M059J (cell line): ENCODE measurements at places on chromosomes 5 and 9.

GRCh38 chr5:14261235-14261634 is 118.1 kb downstream of the TRIO start:
- no peak for DNase-seq

DNA sequence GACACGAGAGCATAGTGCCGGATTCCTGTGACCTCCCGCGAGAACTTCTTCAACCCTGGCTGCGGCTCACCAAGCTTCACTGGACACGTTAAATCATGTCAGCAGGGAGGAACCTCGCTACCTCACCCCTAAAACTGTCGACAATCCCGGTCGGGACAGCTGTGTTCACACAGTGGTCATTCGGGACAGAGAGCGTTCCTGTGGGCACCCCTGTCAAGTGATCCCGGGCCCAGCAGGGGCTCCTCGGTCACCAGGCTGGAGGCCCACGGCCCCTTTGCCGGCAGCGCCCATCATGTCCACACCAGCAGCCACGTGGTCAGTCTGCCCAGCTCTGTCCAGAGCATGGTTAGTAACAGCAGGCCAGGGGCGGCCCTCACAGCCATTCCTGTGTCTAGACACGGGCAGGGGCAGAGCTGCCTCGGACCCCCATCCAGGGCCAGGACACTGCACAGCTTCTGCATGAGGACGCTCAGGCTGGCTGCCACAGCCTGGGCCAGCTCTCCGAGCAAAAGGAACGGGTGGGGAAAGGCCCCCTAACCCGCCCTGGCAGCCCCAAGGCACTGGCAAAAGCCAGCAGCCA is 3.5 kb downstream of the INPP5E start:
- DNase-seq, result no peak

- DNase-seq, result no peak
Observed at GRCh38 chr9:2985343-2985742, 141.4 kb upstream of the PUM3 start.

GRCh38 chr9:20209391-20210340 is 412.6 kb downstream of the MLLT3 start:
- DNase-seq, result no peak

- DNase-seq, result no peak
Observed at GRCh38 chr5:135365281-135365680, 33.8 kb downstream of the MACROH2A1 start.
